Fibroblast of villous mesenchyme (primary cell): ENCODE measurements at places on chromosomes 3 and 15. TPM values are rescaled to one million over a fixed set of nuclear protein-coding genes. Genes with fewer than 3 reads are reported as not detected.

DNA sequence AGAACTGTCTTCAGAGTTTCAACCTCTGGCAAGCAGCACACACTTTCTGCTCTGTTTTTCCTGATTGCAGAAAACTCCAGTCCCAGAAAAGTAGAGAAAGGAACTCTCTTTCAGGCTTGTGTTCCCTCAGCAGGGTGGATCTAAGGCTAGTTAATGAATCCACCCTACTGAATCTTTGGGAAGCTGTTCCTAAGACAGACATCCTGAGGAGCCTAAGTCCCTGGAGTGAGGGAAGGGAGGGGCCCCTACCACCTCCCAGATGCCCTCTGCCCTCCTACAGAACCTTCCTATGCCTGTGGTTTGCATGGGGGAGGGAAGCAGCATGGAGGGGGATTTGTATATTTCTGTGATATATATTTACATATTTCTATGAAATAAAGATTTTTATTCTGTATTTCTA is 124.4 kb downstream of the ANO10 start:
- no peak for DNase-seq

GRAMD1C gene
- total RNA-seq: 2.2 and 2.3 TPM in 2 replicates

DNA sequence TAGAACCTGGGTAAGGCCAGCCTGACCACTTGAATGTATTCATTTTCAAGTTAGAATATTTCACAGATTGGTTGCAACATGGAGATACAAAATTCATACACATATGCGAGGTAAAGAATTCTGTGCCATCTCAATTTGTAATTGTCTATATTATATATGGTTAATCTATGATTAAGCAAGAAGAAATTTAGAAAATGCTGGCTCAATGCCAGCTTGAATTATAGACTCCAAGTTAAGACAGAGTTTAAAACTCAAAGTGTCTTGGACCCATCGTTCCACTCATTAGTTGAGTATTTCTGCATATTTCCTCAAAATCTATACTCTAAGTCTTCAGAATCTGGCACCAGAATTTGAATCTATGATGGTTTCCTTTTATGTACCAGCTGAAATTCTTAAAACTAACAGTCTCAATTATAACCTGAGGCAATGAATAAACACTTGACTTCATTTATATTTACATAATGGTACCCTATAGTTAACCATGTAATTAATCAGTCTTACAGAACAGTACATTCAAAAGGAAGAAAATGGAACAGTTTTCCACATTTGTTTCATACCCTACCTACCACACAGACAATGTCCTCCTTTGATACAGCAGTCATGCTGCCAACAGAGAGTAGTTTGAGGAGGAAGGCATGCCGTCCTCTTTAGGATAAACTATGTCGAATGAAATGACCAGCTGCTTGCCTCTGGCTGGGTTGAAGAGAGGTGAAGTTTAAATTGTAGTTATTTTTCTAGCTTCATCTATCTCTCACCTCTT is 95.7 kb downstream of the CD47 start:
- no peak for DNase-seq

NCK1 gene
- 47.0 and 66.1 TPM in 2 replicates for total RNA-seq

DNA sequence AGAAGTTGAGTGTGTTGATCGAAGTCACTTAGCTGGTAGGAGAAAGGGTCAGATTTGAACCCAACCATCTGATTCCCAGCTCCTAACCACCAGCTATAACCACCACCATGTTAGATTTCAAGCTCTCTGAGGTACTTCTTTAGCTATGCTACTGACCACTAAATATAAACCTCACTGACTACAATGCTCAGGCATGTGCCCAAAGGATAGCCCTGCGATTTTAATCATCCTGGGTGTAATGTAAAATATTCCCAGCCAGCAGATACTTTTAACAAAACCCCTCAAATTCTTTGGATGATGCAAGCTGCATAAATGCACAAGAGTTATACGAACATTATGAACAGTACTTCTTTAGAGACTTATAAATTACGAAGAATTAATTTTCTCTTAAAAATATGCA is 115.2 kb upstream of the TSC22D2 start:
- DNase-seq: peak; percentile 60

GRCh38 chr3:70094197-70094596 is 94.7 kb downstream of the SAMMSON start:
- no peak for DNase-seq

DNA sequence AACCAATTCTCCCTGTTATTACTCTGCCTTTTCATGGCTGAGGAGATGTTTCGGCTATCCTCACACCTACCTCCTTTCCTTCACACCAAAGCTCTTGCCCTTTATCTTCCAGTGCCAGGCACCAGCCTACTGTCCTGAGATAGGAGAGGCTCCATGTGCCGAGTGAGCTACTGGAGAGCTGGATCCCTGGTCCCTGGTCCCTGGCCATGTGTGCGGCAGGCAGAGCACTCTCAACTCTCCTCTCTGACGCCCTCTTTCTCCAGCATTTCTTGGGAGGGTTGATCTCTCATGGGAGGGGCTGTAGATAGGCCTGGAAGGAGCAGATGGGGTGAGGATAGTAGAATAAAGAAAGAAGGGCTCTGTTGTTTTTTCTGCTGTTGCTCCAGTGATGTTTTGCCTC is 277.1 kb upstream of the UMPS start:
- DNase-seq: no peak

CHRFAM7A gene
- under 0.01 and 0.86 TPM in 2 replicates for total RNA-seq

GRCh38 chr3:143956838-143957237 is 14.8 kb upstream of the DIPK2A start:
- no peak for DNase-seq

C3orf49 gene
- total RNA-seq: not detected in 2 replicates

DNA sequence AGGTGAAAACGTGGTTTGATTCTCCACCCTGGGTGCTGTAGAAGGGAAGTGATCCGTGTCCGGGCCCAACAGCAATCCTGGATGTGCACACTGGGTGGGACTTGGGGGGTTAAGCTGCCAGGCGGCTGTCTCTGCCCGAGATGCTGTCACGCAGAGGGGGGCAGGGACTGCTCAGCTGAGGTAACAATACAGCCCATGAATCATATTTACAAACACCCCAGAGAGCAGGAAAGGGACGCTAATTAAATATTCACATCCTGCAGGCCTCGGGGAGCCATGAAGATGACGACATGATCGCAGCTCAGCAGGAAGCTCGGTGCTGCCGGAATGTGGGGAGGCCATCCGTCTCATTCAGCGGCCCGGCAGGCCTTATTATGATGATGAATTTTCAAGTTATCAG is 17.9 kb upstream of the CRABP1 start:
- DNase-seq: no peak

SLC12A1 gene
- not detected in 2 replicates for total RNA-seq

DNA sequence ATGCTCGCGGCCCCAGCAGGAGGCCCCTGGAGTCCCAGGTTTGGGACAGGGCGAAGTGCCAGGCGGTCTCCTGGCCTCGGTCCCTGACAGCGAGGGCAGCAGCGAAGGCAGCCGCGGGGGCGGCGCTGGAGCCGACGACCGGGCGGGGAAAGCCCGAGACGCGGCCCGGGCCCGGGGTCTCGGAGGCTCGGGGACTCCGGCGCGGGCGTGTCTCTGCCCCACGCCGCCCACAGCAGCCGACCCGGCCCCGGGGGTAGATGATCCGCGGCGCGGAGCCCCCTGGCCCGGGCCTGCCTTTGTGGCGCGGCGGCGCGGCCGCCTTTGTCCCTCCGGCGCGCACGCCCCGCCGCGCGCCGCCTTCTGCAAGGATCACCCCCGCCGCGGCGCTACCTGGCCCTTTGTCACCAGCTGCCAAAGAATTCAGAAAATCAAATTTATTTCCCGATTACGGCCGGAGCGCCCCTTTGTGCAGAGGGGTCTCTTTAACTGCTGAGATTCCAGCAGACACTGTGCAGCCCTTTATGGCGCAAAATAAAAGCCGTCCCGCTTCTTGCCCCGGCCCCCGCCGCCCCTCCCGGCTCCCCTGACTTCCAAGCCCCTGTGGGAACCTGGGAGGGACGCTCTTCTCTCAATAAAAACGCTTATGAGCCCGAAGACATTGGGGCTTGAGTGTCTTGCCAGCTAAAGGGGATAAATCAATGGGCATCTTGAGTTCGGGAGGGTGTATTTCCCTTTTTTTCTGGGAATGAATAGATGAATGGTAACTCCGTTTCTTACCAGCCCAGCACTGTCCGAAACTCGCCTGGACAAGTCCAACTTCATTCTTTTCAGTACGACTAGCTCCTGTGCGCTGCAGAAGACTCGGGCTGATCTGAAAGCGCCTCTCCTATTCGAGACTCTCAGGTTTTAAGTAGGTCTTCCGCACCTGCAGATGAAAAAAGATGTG is 68.4 kb downstream of the HES1 start:
- DNase-seq: no peak

DNA sequence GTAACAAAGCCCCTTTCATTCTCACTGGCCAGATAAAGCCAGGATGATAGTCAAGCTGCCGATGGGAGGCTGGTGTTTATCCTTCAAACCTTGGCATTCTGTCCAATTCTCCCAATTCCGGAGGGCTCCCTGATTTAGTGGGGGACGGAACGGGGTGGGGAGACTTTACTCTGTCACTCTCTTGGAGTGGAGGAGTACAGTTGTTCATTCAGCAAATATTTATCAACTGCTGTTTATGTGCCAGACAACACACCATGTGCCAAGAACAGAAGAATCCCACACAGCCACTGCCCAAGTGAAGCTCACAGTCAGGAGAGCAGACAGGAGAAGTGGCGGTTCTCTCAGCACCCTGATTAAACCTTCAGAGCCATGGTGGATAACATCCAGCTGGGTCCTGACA is 63.3 kb downstream of the WNT5A start:
- no peak for DNase-seq

DNA sequence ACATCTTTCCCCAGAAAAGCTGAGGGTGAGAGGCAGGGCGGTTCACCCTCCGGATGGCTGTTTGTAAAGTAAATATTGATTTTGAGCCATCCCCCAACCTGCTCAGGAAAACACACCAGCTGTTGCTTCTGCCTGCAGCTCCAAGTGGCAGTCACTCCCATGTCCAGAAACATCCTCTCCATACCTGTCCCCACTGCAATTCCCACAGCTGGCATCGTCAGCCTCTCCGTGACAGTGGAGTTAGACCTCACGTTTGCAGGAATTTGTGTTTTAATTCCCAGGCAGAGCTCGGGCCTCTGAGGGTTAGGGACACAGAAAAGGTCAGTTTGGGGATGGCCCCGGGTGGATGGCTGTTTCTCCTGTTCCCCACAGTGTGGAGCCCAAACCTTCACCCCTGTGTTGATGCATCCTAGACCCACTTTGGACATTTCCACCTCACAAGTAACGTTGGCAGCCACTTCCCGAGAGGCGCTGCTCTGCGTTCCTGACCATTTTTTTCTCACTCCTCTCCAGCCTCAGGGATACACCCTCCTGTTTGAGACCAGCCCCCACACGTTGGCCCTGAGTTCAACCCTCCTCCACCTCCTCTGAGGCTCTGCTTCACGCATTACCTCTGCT is 11.8 kb upstream of the FAM174B start:
- DNase-seq: peak; percentile 38

GRCh38 chr3:29410660-29411405 is 130.0 kb downstream of the RBMS3 start:
- DNase-seq: no peak

GRCh38 chr3:52791928-52792327 is 2.7 kb upstream of the ITIH3 start:
- no peak for DNase-seq

GRCh38 chr3:71916747-71917369 is 131.9 kb upstream of the PROK2 start:
- no peak for DNase-seq

DNA sequence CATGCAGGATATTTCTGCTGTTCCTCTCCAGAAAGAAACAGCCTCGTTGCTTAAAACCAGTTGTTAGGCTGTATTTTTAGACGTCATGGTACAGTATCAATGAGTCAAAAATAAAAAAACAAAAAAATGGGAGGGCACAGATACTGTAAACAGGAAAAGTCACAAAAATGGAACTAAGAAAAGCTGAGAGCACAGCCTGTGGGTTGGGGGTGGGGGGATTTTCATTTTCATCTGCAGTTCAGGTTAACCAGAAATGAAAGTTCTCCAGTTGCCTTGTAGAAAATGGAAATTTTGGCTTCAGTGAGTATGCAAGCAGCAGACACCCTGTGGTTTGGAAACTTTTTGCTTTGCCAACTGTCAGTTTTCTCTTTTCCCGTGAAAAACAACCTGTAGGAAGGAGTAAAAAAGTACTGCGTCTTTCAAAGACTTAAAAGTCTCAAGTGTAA is 59.0 kb downstream of the FRMD4B start:
- no peak for DNase-seq

ATP8B4 gene
- total RNA-seq: 4.2 and 90.2 TPM in 2 replicates

GRCh38 chr3:64460141-64460730 is 227.6 kb downstream of the ADAMTS9 start:
- DNase-seq: no peak

DNA sequence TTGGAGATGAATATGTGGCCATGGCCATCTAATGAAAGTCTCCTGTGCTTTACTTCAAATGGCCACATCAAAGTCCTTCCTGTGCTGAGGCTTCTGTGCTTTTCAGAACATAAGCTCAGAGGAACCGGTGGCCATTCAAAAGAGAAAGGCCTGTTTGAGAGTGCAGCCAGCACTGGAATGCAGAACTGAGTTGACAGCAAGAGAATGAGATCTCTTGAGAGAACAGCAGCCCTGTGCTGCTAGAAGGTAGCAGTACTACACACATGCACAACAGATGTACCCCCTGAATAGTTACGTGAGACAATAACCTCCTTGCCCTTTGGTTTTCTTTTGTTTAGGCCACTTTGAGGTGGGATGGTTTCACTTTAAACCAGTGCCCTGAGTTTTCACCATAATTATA is 292.5 kb downstream of the PTPRG start:
- peak; percentile 14 for DNase-seq

KNSTRN gene
- 25.4 and 49.2 TPM in 2 replicates for total RNA-seq

DNA sequence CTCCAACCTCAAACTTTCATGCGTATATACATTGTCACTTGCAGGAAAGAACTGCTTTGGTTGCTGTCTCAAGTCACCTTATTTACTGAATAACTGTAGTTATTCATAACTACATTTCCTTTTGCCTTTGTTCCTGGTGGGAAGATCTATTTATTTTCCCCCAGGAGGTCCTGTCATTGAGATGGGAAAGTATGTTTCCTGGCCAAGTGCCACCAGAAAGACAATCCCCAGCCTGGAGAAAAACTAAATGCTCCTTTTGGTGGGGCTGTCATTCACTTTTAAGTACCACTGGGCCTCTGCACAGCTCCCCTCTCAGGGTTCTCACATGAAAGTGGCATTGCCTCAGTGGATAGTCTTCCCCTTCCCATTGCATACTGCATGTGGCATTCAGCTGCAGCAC is 59.8 kb downstream of the LRRC3B start:
- no peak for DNase-seq

GRCh38 chr3:297585-297984 is 101.0 kb downstream of the CHL1 start:
- no peak for DNase-seq

DNA sequence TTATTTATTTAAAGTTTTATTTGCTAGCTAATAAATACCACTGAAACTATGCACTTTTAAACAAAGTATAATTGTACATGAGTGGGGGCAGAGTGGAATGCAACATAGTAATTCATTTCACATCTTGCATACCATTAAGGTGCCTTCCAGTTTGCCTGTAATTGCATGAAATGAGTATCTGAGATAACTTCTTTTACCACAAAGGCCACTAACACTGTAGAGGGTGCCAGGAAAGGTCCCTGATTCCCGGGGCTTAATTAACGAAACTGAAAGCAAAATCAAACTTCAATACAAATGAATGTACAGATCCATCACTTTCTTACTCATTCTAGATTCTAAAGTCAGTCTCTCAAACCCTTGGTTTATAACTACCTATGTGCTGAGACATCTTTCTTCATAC is 2.1 kb downstream of the CD47 start:
- DNase-seq: peak; percentile 36
